ENCODE measurements at places on chromosomes 3 and 15.

- H3K4me1 ChIP-seq, result no peaks in the 10 kb centered on the region
- H3K4me3 ChIP-seq, result no peak overlapping the region
- H3K36me3 ChIP-seq, result peaks cover 18% of the 10 kb centered on the region
- no peak for DNase-seq
- no peak overlapping the region for H3K27ac ChIP-seq
Measured at GRCh38 chr15:67506775-67507747, 13.9 kb upstream of the C15orf61 start.

DNA sequence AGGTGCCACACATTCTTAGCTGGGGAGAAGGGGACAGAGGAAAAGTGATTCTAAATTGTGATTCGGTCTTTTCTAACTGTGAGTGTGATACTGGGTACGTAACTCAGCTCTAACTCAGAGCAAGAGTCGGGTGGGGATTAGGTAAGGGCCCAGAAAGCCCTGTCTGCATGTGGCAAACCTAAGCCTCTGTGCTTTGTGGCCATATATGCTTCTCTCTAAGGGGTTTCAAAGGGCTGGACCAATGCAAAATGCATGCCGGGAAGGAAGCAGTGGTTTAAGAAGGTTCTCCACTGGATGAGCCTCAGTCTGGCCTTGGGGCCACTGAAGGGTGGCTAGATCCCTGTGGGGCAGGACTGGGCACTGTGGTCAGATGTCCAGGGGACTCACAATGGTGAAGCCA lies 275.8 kb downstream of the PLCL2 start:
- no peak overlapping the region for H3K4me3 ChIP-seq
- peak overlapping the region; percentile 31 for H3K27ac ChIP-seq
- H3K27me3 ChIP-seq, result no peaks in the 10 kb centered on the region
- DNase-seq, result no peak

DNA sequence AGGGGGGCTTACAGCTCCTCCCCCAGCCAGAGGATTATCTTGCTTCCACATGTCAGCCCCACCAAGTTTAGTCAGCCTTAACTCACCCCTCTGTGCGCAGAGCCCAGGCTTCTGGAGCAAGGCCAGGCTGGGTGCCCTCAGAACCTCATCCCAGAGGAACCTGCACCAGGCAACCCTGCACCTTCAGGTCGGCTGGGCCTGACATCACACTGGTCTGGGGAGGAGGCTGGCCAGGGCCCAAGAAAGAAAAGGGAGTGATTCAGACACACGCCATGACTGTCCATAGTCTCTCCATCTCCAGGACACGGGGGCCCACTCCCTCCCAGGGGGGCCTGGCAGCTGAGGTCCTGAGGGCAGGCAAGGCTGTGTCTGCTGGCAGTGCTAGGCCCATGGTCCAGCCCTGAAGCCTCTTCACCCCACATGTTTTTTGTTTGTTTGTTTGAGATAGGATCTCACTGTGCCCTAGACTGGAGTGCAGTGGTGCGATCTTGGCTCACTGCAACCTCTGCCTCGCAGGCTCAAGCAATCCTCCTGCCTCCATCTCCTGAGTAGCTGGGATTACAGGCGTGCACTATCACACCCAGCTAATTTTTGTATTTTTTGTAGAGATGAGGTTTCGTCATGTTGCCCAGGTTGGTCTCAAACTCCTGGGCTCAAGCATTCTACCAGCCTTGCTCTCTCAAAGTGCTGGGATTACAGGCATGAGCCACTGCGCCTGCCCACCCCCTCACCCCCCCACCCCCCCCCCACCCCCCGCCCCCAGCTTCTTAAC lies 11.1 kb downstream of the TNK2 start:
- H3K4me3 ChIP-seq, result peak overlapping the region; percentile 81
- no peaks in the 10 kb centered on the region for H3K36me3 ChIP-seq
- H3K27ac ChIP-seq, result peak overlapping the region; percentile 91
- peaks cover 7% of the 10 kb centered on the region for H3K4me1 ChIP-seq

DNA sequence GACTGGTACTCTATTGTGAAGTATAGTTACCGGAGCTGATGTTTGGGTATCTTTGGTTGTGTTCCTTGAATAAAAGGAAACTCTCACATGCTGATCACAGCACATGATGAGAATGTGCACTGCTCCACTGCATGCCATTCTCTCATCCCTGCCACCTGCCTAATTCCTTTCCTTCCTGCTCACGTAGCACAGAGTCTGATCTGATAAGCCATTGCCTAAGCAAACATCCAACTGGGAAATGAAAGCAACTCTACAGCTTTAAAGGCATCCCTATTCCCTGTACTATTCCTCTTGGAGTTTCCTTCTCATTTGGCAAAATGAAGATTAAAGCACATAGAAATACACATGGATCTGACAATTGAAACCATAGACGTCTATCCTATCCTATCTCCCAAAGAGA lies 359.8 kb downstream of the C3orf38 start:
- H3K4me3 ChIP-seq, result no peak overlapping the region
- H3K27me3 ChIP-seq, result no peaks in the 10 kb centered on the region
- no peaks in the 10 kb centered on the region for H3K4me1 ChIP-seq
- DNase-seq, result no peak
- H3K36me3 ChIP-seq, result no peaks in the 10 kb centered on the region

DNA sequence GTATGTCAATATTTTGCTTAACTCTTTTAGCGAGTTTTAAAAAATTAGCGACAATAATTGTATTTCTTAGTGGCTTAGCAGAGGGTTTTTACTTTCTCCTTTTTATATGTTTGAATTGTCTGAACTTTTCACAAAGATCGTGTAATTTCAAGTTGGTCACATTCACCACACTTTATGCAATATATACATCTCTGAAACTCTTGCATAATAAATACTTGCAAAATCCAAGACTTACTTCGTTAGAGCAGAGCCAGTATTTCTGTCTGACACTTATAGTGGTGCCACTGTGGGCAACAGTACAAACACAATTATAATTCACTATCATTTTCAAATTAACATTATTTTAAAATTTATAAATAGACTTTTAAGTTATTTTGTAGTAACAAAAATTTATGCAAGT lies 62.0 kb downstream of the SUCNR1 start:
- DNase-seq, result no peak
- no peaks in the 10 kb centered on the region for H3K36me3 ChIP-seq
- no peaks in the 10 kb centered on the region for H3K27me3 ChIP-seq
- no peaks in the 10 kb centered on the region for H3K4me1 ChIP-seq
- H3K27ac ChIP-seq, result no peak overlapping the region

DNA sequence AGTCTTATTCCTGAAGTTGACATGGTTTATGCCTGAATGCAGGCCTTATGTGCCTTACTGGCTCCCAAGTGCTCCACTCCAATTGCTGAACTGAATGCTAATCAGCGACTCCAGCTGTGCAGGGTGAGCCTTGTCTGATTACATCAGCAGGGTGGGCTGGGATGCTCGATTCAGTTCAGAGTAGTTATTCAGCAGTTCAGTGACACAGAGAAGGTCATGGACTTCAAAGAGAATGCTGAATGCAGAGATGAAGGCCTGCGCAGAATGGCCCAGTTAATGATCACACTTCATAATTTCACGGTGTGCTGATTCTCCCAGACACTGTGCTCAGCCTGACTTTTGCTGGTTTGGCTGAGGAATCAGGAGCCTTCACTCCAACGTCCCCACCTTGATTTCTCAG lies 63.6 kb downstream of the CLDN1 start:
- no peak overlapping the region for H3K4me3 ChIP-seq
- DNase-seq, result peak; percentile 10
- no peaks in the 10 kb centered on the region for H3K36me3 ChIP-seq
- H3K27ac ChIP-seq, result no peak overlapping the region

GRCh38 chr3:149992416-149993058 lies 21.8 kb upstream of the PFN2 start:
- H3K4me1 ChIP-seq, result no peaks in the 10 kb centered on the region
- no peak overlapping the region for H3K4me3 ChIP-seq
- H3K27me3 ChIP-seq, result no peaks in the 10 kb centered on the region
- no peak overlapping the region for H3K27ac ChIP-seq
- no peak for DNase-seq

DNA sequence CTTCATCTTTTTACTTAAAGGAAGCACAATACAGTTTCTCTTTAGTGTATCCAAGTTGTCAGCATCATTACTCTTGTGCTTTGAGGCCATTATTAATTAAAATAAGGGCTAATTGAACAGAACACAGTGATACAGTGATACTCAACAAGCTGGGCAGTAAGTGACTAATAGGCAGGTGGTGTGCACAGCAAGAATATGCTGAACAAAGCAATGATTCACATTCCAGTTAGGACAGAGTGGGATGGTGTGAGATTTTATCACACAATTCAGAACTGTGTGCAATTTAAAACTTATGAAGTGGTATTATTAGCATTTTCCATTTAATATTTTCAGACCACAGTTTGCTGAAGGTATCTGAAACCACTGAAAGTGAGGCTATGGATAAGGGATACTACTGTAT lies 116.9 kb downstream of the PLOD2 start:
- DNase-seq, result no peak
- H3K36me3 ChIP-seq, result no peaks in the 10 kb centered on the region
- no peaks in the 10 kb centered on the region for H3K4me1 ChIP-seq
- H3K4me3 ChIP-seq, result no peak overlapping the region
- H3K27me3 ChIP-seq, result no peaks in the 10 kb centered on the region

DNA sequence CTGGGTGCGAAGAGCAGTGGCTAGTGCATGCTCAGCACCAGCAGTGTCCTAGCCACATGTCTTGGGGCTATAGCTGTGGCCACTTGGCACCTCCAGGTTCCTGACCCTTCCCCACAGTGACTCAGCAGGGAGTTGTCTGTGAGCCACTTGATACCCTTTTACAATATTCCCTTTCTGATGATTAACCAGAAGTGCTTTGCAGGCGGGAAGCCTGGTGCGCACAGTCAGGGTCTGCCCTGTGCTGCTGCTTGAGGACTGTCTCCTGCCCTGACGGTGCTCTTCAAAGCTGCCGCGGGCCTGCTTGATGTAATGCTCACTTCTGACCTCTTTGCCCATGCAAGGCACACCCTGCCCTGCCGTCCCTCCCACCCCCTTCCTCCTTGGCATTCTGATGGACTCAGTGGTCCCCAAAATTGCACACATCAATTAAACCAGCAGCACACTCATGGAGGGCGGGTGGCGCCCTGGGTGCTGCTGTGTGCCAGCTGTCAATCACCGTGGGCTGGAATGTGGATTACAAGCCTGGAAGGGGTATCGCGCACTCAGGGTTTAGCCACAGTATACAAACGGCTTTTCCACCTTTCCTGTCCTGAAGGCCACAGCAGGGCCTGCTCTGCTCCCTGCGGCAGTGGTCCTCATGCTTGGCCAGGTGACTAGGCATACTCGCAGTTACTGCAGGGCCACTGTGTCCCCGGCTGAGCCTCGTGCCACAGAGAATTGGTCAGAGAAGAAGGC lies 40.9 kb upstream of the PCSK6 start:
- no peaks in the 10 kb centered on the region for H3K27me3 ChIP-seq
- DNase-seq, result no peak
- no peaks in the 10 kb centered on the region for H3K36me3 ChIP-seq
- no peak overlapping the region for H3K27ac ChIP-seq

- DNase-seq, result no peak
- peaks cover 56% of the 10 kb centered on the region for H3K4me1 ChIP-seq
- H3K27me3 ChIP-seq, result no peaks in the 10 kb centered on the region
Measured at GRCh38 chr15:77391372-77391951, 28.4 kb downstream of the PEAK1 start.

DNA sequence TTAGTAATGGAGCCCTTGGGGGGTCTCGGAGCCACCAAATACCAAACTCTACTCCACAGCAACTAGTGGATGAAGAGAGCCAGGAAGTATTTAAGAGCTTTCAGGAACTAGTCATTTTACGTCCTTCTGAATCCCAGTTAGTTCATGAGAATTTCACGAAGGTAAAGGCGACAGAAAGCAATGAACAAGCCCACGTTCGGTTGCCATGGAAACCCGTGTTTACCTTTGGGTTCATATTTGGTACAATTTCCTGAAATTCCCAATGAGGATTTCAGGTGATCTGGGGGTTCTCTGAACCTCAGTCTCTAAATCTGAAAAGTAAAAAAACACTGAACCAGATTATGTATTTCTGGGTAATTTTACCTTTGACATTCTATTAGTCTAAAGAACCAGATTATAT lies 93.0 kb downstream of the BDH1 start:
- no peaks in the 10 kb centered on the region for H3K4me1 ChIP-seq
- no peaks in the 10 kb centered on the region for H3K27me3 ChIP-seq
- no peak overlapping the region for H3K4me3 ChIP-seq
- no peak for DNase-seq

- H3K4me1 ChIP-seq, result peaks cover 11% of the 10 kb centered on the region
- H3K27me3 ChIP-seq, result no peaks in the 10 kb centered on the region
- DNase-seq, result no peak
- H3K4me3 ChIP-seq, result no peak overlapping the region
Measured at GRCh38 chr15:52291204-52291603, 4.4 kb downstream of the MYO5C start.

- peaks cover 17% of the 10 kb centered on the region for H3K4me1 ChIP-seq
- H3K4me3 ChIP-seq, result no peak overlapping the region
- DNase-seq, result no peak
- no peaks in the 10 kb centered on the region for H3K36me3 ChIP-seq
- H3K27ac ChIP-seq, result no peak overlapping the region
Measured at GRCh38 chr15:74542166-74543042, 1.4 kb downstream of the ARID3B start.

DNA sequence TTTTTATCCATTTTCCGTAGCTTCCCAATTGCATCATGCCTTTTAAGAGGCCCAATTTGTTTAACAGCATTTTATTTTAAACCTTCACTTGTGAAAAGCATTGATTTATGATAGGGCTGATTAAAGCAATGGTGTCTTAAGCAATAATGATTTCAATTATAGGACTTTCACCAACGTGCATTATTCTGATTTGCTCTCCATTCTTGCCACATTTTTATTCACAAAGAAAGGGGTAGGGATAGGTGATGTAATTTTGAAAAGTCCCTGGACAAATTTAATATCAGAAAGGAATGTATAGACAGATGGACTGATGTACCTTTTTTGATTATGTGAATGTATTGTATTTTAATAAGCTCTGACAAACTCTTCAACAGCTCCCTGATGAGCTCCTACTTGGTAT lies 37.9 kb upstream of the NR2F2 start:
- H3K4me3 ChIP-seq, result no peak overlapping the region
- no peaks in the 10 kb centered on the region for H3K27me3 ChIP-seq
- no peak for DNase-seq
- H3K27ac ChIP-seq, result no peak overlapping the region

DNA sequence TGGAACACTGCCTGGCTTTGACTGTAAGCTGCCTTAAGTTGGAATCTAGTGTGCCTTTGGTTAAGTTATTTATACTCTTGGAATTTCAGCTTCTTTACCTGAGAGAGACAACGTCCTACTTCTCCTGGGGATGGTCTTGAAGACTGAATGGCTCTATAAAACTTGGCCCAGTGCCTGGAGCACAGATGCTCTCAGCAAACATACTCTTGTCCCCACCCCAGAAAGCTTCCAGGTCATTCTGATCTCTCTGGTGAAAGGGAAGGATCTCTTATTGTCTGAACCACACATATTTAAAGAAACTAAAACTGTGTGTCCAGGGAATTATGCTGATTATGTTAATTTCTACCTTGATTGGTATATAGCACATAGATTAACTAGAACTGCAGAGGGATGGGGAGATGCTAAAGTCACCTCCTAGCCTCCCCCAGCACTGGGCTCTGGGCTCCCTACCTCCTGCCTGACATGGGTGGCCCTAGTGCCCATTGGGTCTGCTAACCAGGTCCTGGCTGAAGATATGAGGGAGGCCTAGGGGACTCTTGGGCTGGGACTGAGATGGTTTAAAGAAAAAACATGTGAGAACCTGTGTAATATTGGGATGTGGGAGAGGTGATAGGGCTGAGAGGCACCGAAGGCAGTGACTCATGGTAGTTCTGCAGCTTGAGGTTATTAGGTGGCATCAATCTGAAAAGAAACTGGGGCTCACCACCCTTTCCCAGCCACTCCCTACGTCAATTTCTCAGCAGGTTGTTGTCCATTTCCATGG lies 171.0 kb downstream of the RPLP1 start:
- no peaks in the 10 kb centered on the region for H3K36me3 ChIP-seq
- no peak for DNase-seq
- no peaks in the 10 kb centered on the region for H3K27me3 ChIP-seq
- H3K27ac ChIP-seq, result no peak overlapping the region

All from heart left ventricle (tissue), 16 donors.